Right lobe of liver (tissue), 6 donors: ENCODE measurements at places on chromosomes 2 and 18. TPM values are rescaled to one million over a fixed set of nuclear protein-coding genes. Genes with fewer than 3 reads are reported as not detected.

CROCC2 gene
- not detected for total RNA-seq

MARCO gene
- total RNA-seq = 5.8 TPM

OSR1 gene
- total RNA-seq = not detected

ARHGEF4 gene
- 0.44 TPM for total RNA-seq

REG3G gene
- not detected for total RNA-seq

KLF7 gene
- 9.8 TPM for total RNA-seq

GAL3ST2 gene
- total RNA-seq = not detected
